ENCODE measurements at places on chromosomes 2 and 18.
A peak's percentile ranks its signal among the peaks of the same experiment; 100 is the strongest.

GRCh38 chr2:53780056-53780455 is 6.7 kb downstream of the ASB3 start:
- DNase-seq = no peak

GRCh38 chr2:100143286-100143685 is 896 bp upstream of the AFF3 start:
- no peak for DNase-seq

- no peak for DNase-seq
Observed at GRCh38 chr2:140526575-140526974, 1604.2 kb downstream of the LRP1B start.

- no peak for DNase-seq
Observed at GRCh38 chr18:74714791-74715190, 117.1 kb downstream of the ZNF407 start.

DNA sequence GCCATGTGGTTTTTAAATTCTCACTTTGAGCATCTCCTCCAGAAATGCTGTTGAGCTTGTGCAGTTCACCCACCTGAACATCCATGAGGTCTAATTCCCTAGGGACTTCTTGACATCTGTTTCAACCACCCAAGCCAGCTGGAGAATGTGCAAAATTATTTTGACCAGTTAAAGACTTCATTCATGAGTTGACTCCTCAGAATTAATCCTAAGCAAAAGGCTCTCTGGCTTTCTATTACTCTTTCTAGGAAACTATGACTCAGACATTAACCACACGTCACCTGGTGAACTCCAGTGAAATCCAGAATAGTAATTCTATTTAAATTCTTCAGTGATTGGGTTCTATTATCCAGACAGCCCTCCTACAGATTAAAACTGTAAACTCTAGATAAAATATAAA is 247.5 kb downstream of the NBAS start:
- peak; percentile 38 for DNase-seq

GRCh38 chr2:138652378-138652777 is 127.8 kb downstream of the NXPH2 start:
- no peak for DNase-seq

- no peak for DNase-seq
Observed at GRCh38 chr18:13380691-13381070, 162.1 kb downstream of the LDLRAD4 start.

GRCh38 chr2:46065152-46065551 is 232.1 kb upstream of the EPAS1 start:
- DNase-seq = no peak

GRCh38 chr2:151655663-151656398 is 78.4 kb downstream of the NEB start:
- no peak for DNase-seq

DNA sequence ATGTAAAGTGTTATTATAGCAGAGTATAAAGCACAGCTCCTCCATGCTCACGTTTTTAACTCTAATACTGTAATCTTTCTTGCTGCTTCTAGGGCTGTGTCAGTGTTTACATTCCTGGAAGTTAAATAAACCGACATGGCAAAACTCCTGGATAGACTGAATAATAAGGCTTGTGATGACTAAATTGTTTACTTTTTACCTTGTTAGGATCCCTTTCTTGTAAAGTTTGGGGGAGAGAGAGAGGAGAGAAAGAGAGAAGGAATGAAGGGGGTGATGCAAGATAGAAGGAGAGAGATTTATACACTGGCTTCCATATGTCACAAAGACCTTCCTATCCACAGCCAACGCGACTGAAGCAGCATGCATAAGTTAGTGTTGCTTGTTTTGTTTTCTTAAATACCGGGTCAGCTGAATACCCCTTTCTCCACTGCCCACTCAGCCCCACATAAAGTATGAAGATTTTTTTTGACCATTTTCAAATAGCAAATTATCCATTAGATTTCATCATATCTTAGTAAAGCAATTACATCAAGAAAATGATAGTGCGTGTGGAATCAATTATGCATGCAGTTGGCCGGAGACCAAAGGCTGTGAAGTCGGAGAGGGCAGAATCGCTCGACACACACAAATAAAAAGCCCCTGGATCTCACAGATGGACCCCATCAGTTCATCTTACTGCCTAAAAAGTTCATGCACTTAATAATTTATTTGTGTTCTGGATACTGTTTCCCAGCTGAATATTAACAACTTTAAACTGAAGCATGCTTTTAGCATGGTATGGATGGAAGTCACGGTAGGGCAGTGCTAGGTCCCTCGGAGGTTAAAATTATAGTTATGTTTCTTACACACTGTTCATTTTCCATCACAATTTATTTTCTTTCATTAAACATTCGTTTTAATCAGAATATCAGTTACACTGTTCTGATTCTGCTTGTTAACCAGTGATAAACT is 20.1 kb downstream of the BCL11A start:
- no peak for DNase-seq

GRCh38 chr2:193895226-193895625 is 1700.5 kb upstream of the TMEFF2 start:
- DNase-seq = no peak

DNA sequence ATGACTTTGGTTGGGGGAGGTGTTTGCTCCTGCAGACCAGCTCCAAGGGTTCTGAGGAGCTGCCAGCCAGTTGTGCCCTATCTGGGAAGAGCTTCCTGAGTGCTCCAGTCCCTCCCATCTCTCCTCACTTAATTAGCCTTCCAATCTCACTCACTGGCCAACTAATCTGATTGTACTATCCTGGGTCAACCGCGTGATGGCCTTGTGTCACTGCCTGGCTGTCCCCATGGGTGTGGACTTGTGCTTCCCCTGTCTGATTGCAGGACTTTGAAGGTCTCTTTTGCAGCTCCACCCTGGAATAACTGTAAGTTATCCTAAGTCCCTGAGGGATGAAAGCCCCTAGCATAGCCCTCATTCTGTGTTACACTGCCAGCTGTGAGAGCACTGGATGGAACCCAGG is 65.0 kb downstream of the SLC4A5 start:
- no peak for DNase-seq

DNA sequence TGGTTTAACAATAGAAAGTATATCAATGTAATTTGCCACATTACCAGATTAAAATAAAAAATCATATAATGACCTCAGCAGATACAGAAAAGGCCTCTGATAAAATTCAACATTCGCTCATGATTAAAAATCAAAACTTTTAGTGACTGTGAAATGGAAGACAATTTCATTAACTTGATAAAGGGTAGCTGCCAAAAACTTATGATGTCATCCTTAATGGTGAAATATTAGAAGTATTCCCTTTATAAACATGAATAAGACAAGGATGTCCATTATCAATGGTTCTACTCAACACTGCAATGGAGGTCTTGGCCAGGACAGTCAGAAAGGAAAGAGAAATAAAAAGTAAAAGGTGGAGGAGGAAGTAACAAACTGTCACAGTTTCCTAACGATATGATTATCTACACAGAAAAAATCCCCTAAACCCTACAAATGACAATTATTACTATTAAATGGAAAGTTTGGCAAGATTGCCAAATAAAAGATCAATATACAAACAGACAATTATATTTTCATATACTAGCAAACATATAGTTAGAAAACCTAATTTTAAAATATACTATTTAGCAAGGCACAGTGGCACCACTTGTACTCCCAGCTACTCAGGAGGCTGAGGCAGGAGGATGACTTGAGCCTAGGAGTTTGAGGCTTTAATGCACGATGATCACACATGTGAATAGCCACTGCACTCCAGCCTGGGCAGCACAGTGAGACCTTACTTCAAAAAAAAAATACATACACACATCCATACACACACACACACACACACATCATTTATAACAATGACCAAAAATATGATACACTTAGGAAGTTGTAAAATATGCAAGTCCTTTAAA is 12.8 kb downstream of the METTL8 start:
- DNase-seq = no peak

GRCh38 chr18:56374007-56374655 is 264.3 kb downstream of the TXNL1 start:
- no peak for DNase-seq

GRCh38 chr18:7158216-7158615 is 40.6 kb upstream of the LAMA1 start:
- no peak for DNase-seq

DNA sequence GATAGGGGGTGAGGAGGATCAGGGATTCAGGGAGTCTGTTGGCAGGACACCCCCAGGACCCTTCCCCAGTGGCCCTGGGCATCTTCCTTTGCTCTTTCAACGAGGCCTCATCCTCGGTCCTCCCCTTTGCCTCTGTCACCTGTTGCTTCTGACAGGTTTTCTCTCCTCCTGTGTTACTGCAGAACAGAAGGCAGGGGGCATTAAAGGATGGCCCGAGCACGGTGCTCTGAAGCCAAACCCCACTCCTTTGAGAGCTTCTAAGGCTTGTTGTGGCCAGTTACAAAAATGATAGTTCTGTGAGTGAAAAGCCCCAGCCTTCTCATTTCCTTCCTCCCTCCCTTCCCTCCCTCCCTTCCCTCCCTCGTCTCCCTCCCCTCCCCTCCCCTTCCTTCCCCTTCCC is 82.5 kb downstream of the THNSL2 start:
- no peak for DNase-seq

DNA sequence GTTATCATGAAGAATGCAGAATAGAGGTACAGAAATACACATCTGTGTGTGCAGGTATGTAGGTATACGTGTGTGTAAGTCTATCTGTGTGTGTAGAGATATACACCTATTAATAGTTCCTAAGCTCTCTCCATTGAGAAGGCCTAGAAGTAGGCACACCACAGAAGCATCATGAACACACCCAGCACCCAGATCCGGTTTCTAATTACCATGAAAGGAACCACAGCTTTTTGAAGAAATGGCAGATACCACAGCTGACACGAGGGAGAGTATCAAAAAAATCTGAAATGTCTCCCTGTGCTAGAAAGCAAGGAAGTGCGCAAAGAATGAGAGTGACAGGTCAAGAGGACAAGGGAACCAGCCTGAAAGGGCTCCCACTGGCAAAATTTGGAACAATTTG is 27.7 kb upstream of the AP1S3 start:
- DNase-seq = no peak

GRCh38 chr18:6476190-6476589 is 61.5 kb upstream of the L3MBTL4 start:
- DNase-seq = no peak

GRCh38 chr18:21129566-21130216 is 18.1 kb upstream of the ROCK1 start:
- DNase-seq = no peak

DNA sequence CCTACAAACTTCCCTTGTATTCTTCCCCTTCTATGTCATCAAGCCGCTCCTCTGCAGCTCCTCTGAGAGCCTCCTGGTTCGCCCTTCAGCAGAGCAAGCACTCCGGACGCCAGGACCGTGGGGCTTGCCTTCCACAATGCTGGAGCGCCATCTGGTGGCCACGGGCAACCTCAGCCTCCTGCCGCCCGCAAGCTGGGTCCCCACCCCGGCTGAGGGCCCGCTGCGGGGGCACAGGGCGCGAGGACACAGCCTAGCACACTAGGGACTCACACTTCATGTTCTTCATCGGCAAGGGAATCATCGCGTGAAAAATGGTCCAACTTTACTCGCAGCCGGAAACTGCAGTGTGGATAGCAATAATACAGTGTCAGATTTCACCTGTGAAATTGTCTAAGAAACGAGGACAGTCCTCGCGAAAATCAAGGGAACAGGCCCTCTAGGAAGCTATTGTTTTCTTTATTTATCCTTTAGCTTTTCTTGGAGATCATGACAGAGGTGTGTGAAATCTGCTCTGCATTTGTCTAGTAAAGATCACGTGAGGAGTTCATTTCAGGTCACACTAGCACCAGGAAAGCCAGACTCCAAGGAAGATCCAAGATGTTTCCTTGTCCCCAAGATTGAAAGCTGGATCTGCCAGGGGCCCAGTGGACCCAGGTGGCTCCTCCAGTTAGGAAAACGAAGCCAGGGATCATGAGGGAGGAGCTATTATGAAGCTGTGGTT is 5.8 kb downstream of the PRLH start:
- DNase-seq = peak; percentile 96

DNA sequence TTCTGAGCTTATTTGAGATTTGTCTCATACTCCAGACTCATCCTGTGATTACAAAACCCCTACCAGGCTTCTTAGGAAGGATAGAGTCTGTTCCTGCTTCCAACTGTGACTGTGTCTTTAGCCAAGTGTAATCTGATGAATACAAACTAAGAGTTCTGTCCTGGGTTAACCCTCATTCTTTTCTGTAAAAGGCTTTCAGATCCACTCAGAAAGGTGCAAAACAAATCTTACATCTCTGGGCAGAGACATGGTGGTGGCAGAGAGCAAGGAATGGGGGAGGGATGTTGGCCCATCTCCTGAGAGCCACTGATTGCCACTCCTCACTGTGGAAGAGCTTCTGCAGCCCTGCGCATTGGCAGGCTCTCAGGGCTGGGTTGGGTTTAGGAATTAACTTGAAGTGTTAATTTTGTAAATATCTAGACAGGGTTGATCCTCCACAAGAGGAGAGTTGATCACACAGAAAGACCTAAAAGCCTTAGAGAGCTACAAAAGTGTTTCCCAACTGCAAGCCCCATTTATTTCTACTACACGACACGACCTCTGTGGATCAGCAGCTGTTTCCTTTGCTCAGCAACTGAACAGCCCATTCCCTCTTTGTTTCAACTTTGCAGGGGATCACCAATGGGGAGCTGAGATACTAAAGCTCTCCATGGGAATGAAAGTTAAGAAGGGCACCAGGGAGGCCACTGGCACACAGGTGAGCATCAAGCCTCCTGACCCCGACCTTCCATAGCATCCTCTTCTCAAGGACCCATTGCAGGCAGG is 23.7 kb upstream of the SPTBN1 start:
- DNase-seq = no peak

DNA sequence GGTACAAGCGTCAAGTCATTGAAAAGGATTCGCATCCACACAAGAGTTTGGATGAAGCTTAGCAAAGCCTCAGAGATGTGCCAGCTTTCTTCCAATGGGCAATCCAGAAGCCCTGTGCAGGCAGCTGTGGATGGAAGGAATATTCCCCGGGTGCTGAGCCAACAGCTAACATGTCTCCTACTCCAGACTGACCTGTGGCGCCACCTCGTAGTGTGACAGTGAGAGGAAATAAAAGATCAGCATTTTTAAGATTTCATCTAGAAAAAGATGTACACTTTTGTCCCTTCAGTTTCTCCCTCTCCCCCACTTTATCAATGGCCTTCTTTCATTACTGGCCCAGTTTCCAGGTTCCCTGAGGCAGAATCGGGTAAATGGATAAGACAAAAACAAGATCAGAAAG is 48.9 kb upstream of the SPATS2L start:
- no peak for DNase-seq

GRCh38 chr18:45874491-45875184 is 49.2 kb downstream of the SIGLEC15 start:
- DNase-seq = peak; percentile 65

- DNase-seq = no peak
Observed at GRCh38 chr2:239322416-239323086, 78.3 kb downstream of the HDAC4 start.

GRCh38 chr2:70718241-70718640 is 49.8 kb downstream of the ADD2 start:
- no peak for DNase-seq

Data from GM13977 (cell line).